Suppressor macrophage treated with lipopolysaccharide for 1 hour (primary cell): ENCODE measurements at places on chromosomes 7 and 10.

DNA sequence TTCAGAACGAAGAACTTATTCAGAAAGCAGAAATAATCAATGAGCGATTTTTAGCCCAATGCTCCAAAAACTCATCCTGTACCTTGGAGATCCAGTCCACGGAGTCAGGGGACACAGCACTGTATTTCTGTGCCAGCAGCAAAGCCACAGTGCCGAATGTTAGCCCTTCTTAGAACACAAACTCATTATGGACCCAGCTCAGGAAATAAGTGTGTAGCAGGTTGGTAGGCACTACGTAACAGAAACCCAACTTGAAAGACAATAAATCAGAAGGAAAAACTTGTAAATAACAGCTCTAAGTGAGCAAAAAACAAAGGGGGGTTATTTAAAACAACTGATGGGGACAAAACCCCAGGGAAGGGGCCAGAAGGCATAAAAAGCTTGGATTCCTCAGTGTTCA is 112.0 kb upstream of the PRSS1 start:
- no peak for DNase-seq

DNA sequence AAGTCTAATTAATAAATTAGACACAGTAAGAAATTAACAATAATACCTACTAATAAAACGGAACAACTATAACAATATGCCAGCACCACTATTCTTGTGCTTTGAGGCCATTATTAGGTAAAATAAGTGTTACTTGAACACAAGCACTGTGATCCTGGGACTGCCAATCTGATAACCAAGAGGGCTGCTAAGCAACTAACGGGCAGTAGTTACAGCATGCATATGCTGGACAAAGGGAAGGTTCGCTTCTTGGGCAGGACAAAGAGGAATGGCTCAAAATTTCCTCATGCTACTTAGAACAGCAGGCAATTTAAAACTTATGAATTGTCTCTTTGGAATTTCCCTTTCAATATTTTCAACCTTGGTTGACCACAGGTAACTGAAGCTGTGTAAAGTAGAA is 718.6 kb downstream of the SORCS3 start:
- DNase-seq, result no peak

- DNase-seq, result peak; percentile 3
Observed at GRCh38 chr7:123635551-123636359, 19.9 kb upstream of the LMOD2 start.

GRCh38 chr10:72133517-72133916 is 45.2 kb upstream of the SPOCK2 start:
- peak; percentile 94 for DNase-seq
